Mammary epithelial cell (primary cell): ENCODE measurements at places on chromosomes 3 and 15. TPM values are rescaled to one million over a fixed set of nuclear protein-coding genes. Genes with fewer than 3 reads are reported as not detected.

Gene TMEM158
- 4.0 and 9.3 TPM in 2 replicates for total RNA-seq

Gene LRRC15
- total RNA-seq: not detected in 2 replicates

Gene CLDN16
- total RNA-seq: 0.21 and 1.3 TPM in 2 replicates

Gene FRMD5
- 17.5 TPM for total RNA-seq

Gene HACD3
- total RNA-seq: 25.8 and 49.6 TPM in 2 replicates

Gene ERC2
- total RNA-seq: 1.5 TPM

Gene TM2D3
- 27.7 and 31.7 TPM in 2 replicates for total RNA-seq

Gene FBXO40
- total RNA-seq: not detected

Gene MYO5C
- 0.94 and 2.4 TPM in 2 replicates for total RNA-seq

Gene MED12L
- total RNA-seq: 0.05 and 0.19 TPM in 2 replicates

Gene GOLGA8F
- total RNA-seq: 2.3 TPM

Gene MB21D2
- total RNA-seq: 7.8 TPM

Gene TMEM108
- not detected in 2 replicates for total RNA-seq

Gene CHAC1
- total RNA-seq: 127 TPM

Gene ATP13A5
- not detected in 2 replicates for total RNA-seq

Gene AMIGO3
- not detected in 2 replicates for total RNA-seq

Gene LMAN1L
- 0.14 TPM in 1 of 2 replicates, not detected in the other for total RNA-seq

Gene RLBP1
- 0.17 TPM for total RNA-seq

Gene TM4SF4
- not detected for total RNA-seq

Gene SERPINI2
- not detected for total RNA-seq

Gene CIDEC
- total RNA-seq: 0.17 TPM

Gene CCR9
- total RNA-seq: not detected

Gene IGSF10
- total RNA-seq: not detected in 2 replicates

Gene TMIE
- 0.38 and 0.56 TPM in 2 replicates for total RNA-seq

Gene COPB2
- 128 and 132 TPM in 2 replicates for total RNA-seq

Gene SLC9C1
- total RNA-seq: 1.7 TPM

Gene CCDC54
- total RNA-seq: not detected

Gene SETMAR
- total RNA-seq: 20.8 TPM

Gene CHRNA7
- not detected in 2 replicates for total RNA-seq

Gene TMF1
- 35.4 and 36.6 TPM in 2 replicates for total RNA-seq

Gene CCNB2
- total RNA-seq: 16.7 and 37.4 TPM in 2 replicates

Gene CLRN1
- not detected in 2 replicates for total RNA-seq

Gene COMMD4
- total RNA-seq: 45.3 TPM

Gene TF
- 0.50 TPM for total RNA-seq

Gene STAC
- total RNA-seq: 25.3 TPM

Gene PRSS50
- not detected in 2 replicates for total RNA-seq

Gene DTX3L
- total RNA-seq: 11.4 and 15.6 TPM in 2 replicates

Gene SELENOK
- total RNA-seq: 38.7 and 50.3 TPM in 2 replicates

Gene IGSF11
- 0.19 TPM in 1 of 2 replicates, not detected in the other for total RNA-seq

Gene VGLL3
- 33.2 TPM for total RNA-seq

Gene TGM5
- total RNA-seq: not detected in 2 replicates

Gene ARPP19
- total RNA-seq: 200 TPM

Gene MKRN3
- total RNA-seq: 1.3 TPM

Gene HYAL1
- 0.17 TPM for total RNA-seq

Gene RAB6B
- total RNA-seq: 2.6 and 4.1 TPM in 2 replicates

Gene ZKSCAN7
- 1.7 and 4.2 TPM in 2 replicates for total RNA-seq

Gene PATL2
- total RNA-seq: 0.43 TPM in 1 of 2 replicates, not detected in the other

Gene RHOV
- 0.19 and 0.87 TPM in 2 replicates for total RNA-seq

Gene GP5
- 0.17 TPM for total RNA-seq

Gene EIF4E3
- total RNA-seq: 6.3 TPM
